Thymus (tissue), 14 donors: ENCODE measurements at places on chromosomes 1 and 21.
A peak's percentile ranks its signal among the peaks of the same experiment; 100 is the strongest.

GRCh38 chr1:19322481-19322880, 10.4 kb downstream of the SLC66A1 start:
- DNase-seq, result no peak

DNA sequence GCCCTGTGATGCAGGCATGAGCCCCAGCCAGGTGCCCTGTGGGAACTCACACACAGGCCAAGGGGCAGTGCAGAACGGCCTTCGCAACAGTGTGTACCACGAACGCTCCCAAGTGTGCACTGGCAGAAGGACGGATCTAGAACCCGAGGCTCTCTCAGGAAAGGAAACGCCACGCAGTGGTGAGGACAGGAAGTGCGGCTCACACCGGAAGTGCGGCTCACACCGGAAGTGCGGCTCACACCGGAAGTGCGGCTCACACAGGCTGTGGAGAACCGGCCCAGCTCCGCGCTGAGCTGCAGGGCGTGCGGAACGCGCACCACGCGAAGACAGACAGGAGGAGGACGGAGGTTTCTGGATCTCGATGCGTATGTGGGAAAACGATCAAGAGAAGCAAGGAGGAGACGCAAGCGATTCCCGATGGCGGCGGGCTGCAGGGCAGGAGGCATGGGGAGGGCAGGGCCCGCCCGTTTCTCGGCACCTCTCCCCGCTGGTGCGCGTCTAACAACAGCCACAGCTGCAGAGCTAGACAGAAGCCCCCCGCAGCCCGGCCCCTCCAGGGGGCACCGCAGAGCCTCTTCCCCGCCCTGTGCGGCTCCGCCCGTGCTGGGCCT, 35.9 kb upstream of the TMEM52 start:
- DNase-seq, result no peak

GRCh38 chr21:33651965-33652680, 9.8 kb downstream of the ITSN1 start:
- no peak for DNase-seq

DNA sequence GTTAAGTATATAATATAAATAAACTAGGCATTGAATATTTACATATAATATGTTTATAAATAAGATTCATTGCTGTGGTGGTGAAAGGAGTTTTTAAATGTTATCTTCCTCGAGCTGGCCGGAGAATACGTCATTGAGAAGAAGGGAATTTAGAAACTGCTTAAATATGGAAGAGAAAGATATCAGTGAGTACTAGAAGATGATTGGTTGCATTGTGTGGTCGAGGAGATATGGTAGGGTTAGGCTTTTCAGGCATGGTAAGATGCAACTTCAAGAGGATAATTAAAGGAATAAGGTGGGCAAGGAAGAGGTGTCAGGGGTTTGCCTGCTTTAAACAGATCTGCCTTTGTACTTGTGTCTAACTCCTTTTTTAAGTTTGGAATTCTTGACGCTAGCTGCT, 73.5 kb downstream of the RPS6KC1 start:
- DNase-seq, result no peak

DNA sequence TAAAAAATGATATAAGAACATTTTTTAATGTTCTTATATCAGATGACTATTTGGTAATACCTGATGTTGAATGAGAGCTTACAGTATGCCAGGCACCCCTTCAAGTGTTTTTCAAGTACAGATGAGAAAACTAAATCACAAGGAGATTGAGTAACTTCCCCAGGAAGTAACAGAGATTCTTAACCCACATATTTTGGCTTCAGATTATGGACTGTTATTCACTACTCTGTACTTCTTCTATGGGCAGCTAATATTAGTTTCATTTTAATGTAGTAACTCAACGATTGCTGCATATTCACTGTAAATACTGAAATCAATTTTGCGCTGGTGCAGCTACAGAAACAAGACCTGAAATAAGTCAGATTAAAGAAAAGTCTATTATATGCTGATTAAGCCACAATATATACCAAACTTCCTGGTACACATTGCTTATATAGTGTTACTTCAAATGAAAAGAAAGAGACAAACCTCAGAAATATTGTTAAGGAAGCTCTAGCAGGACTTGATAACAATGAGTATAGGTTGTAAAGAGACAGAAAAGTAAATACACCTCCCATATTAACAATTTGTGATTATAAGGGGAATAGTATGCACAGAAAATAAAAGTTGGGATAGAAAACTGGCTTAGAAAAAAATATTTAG, 19.7 kb downstream of the DPYD start:
- no peak for DNase-seq

DNA sequence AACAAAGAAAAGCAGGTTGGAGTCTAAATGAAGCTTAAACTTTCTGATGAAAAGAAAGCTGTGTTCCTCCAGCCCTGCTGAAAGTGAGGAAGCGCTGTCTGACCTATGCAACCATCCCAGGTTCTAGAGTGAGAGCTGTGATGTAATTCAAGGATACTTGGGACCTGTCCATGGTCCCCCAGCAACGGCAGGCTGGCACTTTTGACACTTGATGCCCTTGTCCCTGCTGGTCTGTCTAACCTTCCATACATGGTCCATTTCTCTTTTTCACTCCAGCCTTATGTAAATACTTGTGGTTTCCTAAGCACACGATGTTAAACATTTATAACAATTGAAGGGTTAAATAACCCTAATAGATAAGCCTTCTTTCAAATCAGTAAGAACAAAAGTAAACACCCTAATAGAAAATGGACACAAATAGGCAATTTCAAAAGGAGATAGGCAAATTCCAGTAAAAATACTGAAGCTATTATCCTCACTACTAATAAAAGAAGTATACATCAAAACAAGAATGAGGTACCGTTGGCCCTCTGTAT, 17.7 kb upstream of the KDM4A start:
- DNase-seq, result no peak

DNA sequence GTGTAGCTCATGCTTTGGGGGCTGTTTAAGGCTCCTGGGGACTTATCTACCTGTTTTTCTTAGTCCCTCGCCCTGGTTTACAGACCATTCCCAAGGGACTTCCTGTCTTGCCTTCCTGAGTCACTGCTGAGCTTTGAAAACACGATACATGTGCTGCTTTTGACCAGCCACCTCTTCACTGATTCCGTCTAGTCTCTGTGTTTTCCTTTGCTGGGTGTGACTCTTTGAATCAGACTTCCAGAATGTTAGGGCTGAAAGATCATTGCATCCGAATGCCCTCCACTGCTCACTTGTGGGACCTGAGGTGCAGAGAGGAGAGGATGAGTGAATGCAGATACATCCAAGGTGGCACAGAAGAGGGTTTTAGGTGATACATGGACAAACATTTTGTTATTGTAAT, 35.4 kb upstream of the CITED4 start:
- DNase-seq, result no peak

DNA sequence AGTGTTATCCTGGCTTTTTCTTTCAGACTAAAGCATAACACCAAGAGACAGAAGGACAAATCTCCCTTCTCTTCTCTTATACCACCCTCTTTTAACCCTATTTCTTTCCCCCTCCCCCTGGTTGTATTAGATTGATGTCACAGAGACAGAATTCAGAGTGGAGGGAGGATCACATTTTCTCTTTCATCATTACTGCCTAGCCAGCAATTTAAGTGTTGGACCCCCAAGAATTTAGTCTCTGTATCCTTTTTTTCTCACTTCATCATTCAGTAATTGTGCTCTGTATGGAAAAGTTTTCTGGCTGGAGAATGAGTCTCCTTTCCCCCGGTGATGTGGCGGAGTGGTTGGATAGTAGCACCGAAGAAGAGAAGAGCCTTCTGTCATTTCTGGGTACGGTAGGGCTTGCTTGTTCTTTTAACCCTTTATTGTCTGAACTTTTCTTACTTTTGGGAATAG, 124.8 kb downstream of the CLEC20A start:
- DNase-seq, result no peak

GRCh38 chr1:220235462-220235861, 36.8 kb downstream of the RAB3GAP2 start:
- no peak for DNase-seq

DNA sequence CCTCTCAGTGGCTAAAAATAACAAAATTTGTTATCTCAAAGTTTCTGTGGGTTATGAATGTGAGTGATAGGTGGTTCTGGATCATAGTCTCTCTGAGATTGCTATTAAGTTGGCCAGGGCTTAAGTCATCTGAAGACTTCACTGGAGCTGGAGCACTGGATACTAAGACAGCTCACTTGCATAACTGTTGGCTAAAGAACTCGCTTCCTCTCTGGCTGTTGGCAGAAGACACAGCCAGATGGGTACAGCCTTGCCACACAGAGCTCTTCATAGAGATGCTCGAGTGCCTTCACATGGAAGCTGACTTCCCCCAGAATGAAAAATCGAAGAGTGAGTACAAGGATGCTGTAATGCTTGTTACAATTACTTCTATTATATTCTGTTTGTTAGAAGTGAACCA, 333.8 kb downstream of the ZP4 start:
- DNase-seq, result no peak

GRCh38 chr1:181208967-181209366, 120.5 kb downstream of the IER5 start:
- DNase-seq, result no peak

- no peak for DNase-seq
Measured at GRCh38 chr1:46719689-46720088, 775 bp upstream of the EFCAB14 start.

- DNase-seq, result no peak
Measured at GRCh38 chr1:114079596-114080190, 74.0 kb downstream of the SYT6 start.

GRCh38 chr1:202144402-202145067, at the start of gene ARL8A:
ARL8A (minus strand) TSS chr1:202144737; CDS start chr1:202144572, 165 bp downstream.
- no peak for DNase-seq

GRCh38 chr1:14365301-14365988, 233.0 kb upstream of the KAZN start:
- DNase-seq, result no peak

DNA sequence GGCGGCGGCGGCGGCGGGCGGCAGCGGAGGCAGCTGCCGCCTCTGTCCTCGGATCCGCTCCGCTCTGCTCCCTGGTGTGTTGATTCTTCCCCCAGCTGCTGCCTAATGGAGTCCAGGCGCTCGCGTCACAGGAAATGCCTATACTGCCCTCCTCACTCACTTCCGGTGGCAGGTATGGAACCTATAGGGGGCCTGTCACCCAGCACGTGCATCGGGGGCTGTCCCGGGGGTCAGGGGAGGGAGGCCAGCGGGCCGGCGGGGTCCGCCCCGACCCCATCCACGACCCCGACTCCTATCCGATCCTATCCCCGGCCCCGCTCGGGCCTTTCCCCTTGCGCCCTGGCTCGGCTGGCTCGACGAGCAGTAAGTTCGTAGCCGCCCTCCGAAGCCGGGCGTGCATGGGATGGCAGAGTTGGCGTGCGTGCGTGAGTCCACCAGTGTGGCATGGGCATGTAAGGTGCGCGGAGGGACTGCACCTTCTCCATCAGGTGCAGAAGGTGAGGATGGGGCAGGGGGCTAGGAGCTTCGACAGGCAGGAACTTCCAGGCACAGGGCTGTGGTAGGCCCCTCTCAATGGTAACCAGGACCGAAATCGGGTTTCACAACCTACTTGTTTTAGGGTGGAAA, at the start of gene WDR26:
Gene WDR26, minus strand, starts transcription at position 107 of the 627 bp plus-strand sequence.
- peak; percentile 74 for DNase-seq

DNA sequence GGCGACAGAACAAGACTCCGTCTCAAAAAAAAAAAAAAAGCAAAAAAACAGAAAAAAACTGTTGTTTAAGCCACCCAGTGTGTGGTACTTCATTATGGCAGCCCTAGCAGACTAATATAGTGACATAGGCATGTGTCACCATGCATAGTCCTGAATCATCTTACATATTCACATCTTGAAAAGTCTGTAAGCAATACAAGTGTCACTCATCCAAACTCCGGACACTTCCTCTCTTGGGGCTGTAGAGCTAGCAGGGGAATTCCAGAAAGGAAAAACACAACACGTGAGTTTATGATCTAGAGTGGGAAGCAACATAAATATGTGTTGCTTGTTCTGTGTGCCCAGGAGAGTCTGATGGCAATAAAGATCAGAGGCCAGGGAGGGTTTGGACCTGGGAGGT, 81.6 kb upstream of the KCNE2 start:
- DNase-seq, result no peak
